ENCODE measurements at places on chromosomes 1 and 21. TPM values are rescaled to one million over a fixed set of nuclear protein-coding genes. Genes with fewer than 3 reads are reported as not detected.

FCGR3A gene
- not detected for total RNA-seq

CHIA gene
- total RNA-seq, result not detected

SPATA46 gene
- total RNA-seq, result not detected

PBX1 gene
- total RNA-seq, result 2.3 TPM

TBX15 gene
- 0.09 TPM for total RNA-seq
